ENCODE measurements at places on chromosomes 13 and 19.

DNA sequence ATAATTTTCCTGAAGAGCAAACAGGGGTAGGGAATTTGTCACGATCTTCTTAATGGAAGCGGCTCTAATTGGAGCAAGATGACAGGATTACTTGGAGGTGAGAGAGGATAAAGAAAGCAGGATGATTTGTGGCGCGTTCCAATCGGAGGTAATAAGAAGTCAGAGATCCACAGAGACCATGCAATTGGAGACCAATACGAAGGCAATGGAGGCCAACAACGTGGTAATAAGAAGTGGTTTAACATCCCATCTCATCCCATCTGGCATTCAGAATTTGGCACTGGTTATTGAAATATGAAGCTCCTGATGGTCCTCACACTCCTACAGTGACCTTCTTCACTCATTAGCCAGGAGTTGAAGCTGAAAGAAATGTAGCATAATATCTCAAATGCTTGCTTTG, 130.6 kb downstream of the DLEU7 start:
- no peak for DNase-seq

DNA sequence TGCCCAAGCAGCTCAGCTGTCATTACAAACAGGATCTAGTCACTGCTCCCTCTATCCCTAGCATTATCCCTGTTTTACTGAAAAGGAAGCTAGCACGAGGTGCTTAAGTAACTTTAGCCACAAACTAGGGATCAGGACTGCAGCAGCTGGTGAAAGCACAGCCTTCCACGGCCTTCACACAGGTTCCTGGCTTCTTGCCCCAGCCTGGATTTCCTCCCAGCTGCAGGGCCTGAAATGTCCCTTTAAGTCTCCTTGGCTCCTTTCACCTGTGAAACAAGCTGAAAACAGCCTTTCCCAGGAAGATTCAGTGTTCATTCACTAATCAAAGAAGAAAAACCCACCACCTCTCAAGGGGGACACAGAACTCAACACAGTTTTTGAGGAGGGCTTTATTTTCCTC, 754.5 kb downstream of the DIAPH3 start:
- DNase-seq: no peak

DNA sequence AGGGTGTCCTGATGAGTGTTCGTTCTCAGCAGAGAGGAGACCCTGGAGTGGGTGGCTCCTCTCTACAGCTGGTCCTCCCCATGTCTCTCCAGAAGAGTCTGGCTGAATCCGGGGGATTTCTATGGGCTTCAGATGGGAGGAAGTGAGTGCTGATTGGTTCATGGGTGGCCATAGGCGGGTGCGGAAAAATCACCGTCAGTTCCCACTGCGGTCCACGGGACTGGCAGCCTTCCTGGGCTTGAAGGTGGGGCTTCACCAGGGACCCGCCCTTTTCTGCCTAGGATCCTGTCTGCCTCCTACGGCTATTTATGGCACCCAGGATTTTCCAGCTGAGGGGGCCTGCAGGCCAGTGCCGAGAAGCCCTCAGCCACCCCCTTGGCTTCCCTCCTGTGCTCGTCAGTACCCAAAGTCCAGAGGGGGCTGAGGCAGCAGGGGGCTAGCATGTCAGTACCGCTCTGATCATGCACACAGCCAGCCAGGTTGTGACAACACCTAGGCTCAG, 18.4 kb downstream of the CPB2 start:
- no peak for DNase-seq

GRCh38 chr19:3788996-3789778, 3.0 kb upstream of the MATK start:
- DNase-seq: no peak

DNA sequence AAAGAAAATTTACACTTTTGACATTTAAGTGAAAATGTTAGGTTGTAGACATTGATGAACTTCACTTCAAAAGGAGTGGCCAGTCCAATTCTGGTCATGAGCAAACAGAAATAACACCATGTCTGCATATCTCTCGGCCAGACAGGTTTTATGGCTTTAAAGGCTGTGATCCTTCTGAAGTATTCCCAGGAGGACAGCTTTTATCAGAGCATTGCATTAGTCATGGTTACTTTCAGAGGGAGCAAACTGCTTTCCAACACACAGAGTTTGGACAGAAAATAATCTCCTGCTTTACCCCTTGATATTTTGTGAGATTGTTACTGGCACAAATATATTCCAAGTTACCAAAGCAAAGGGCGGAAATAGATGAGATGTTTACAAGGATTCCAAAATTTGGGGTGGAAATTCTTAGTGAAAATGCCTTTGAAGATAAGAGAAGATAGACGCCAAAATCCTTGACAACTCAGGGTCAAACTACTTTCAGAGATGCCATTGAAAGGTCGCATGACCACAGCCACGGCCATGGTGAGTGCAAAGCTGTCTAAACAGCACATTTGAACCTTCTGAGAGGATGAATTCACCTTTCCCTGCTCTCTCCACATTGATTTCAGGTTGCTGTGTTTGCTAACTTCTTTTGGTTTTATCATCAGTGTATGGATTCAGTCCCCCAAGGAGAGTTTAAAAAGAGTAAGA, 584.5 kb upstream of the SGCG start:
- DNase-seq: no peak

GRCh38 chr13:33193428-33193974, 92.1 kb downstream of the STARD13 start:
- DNase-seq: no peak

DNA sequence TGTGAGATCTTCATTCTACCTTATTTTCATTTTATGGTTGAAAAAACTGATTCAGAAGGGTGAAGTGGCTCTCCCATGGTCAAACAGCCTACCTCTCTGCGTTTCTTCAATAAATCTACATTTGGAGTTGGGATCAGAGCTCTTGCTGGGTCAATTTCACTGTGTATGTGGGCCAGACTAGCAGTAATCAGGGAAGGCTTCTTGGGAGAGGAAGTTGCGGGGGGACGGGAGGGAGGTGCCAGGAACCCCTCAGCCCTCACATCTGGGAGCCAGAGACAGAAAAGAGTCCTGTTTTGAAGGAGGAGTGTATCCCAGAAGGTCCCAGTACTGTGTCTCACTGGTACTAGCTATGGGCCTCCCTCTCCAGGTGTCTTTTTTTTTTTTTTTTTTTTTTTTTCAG, 934 bp downstream of the KXD1 start:
- DNase-seq: peak; percentile 20

DNA sequence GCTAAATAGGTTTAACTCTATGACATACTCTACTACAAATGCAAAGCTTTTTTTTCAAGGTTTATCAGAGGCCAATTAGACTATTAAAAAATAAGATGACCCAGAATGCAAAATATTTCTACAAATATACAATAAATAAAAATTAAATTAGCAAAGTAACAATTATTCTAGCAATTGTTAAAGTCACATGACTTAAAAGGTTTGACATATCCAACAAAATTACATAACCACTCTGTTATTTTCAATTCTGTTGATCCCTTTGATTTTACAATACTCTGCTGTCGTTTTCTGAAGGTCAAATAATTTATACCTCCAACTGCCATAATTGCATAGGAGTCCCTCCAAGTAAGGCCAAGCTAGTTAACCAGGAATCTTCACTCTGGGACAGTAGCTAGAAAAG, 292.6 kb upstream of the MIR17HG start:
- no peak for DNase-seq

GRCh38 chr13:89113744-89114143, 1442.6 kb downstream of the SLITRK5 start:
- no peak for DNase-seq

GRCh38 chr13:35704331-35704730, 227.8 kb upstream of the MAB21L1 start:
- no peak for DNase-seq

DNA sequence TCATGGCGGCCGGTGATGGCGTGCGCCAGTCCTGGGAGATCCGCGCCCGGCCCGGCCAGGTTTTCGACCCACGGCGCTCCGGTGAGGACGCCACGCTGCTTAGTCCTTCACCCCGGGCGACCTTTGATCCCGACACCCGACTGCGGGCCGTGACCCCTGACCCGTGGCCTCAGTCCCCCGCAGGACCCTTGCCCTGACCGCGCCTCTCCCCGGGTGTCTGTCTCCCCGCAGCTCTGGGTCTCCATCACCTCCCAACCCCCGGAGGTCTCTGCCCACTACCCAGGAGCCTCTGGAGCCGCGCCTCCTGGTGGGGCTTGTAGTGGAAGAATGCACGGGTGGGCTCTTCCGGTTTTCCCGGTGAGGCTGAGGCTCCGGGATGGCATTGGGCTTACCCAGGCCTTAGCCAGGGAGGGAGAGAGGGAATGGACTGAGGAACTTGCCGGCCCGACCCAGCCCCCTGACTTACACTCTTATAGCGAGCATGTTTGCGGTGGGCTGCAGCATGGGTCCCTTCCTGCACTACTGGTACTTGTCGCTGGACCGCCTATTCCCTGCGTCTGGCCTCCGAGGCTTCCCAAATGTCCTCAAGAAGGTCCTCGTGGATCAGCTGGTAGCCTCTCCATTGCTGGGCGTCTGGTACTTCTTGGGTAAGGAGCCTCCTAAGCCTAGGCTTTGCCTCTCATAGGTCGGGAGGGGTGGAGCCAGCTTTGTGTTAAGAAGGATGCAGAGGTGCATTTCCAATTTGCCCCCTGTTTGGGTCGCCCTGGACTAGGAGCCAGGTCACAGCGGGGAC, 566 bp downstream of the MPV17L2 start:
- peak; percentile 23 for DNase-seq

DNA sequence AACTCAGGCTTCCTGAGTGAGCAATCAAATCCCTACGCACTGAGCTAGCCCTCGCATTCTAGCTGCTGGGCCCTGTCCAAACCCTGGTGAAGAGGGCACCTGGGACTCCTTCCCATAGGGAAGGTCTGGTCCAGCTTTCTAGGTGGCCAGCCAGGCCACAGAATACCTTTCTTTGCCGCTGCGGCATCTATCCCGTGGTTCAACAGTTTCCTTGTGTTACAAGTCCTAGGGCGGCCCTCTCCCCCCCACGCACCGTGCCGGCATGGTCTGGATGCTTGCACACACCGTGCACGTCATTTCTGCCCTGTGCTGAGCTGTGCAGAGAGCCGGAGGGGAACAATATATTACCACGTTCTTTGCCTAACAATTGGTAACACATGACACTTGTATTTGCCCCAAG, 164.6 kb upstream of the TSHZ3 start:
- DNase-seq: no peak

GRCh38 chr13:113390874-113391497, 27.1 kb upstream of the GRTP1 start:
- no peak for DNase-seq
